Stimulated activated CD4-positive, alpha-beta T cell treated with anti-CD3 and anti-CD28 coated beads, Interleukin-1b, Interleukin-23, amount 100 ng/mL, for 48 hours (primary cell): ENCODE measurements at places on chromosomes 1 and 21.
A peak's percentile ranks its signal among the peaks of the same experiment; 100 is the strongest.

DNA sequence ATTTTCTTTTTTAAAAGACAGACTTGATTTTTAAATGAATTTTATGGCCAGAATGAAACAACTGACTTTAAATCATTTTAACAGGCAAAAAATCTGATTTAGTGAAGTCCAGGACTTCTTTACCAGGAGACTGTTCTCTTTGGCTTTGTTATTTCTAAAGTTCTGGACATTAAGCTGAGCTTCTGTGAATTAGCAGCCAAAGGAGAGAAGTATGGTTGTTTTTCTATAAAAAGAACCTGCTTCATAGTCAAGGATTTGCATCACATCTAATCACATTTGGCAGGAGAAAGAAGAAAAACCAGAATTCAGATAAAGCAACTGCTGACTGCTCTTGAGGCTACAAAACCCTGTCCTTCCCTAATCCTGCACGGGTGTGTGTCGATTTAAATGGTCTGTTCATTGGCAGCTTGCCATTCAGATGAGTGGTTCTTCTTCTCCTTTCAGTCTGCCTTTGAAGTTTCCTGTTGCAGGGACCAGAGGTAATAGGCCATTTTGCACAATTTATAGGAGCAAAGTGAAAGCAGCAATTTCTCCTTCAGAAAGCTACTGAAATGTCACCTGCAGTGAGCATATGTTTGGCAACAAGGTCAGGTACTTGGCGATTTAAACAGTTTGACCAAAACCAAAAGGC is 215.4 kb downstream of the OLFM3 start:
- no peak for DNase-seq

DNA sequence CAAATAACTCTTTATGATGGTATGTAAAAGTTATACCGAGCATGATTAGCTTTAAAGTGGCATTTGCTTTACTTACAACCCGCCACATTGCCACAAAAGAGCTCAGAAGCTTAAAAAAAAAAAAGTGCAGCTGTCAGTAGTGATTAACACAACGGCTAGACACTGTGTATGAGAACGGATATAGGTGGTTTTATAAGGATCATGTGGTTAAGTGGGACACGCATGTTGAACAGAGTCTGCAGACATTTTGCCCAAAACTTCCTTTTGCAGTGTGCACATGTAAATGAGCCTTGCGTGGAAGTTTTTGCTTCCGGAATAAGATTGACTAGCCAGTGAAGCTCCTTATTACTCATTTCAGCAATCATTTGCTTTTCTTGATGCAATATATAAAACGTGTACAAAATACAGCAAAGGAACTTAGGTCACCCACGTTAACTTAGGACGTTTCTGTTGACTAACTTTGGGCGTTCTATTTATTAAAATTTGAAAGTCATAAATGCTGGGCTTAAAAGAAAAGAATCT is 58.7 kb upstream of the RGS1 start:
- DNase-seq = peak; percentile 62

GRCh38 chr1:90074970-90075391 is 80.1 kb downstream of the ZNF326 start:
- DNase-seq = no peak

DNA sequence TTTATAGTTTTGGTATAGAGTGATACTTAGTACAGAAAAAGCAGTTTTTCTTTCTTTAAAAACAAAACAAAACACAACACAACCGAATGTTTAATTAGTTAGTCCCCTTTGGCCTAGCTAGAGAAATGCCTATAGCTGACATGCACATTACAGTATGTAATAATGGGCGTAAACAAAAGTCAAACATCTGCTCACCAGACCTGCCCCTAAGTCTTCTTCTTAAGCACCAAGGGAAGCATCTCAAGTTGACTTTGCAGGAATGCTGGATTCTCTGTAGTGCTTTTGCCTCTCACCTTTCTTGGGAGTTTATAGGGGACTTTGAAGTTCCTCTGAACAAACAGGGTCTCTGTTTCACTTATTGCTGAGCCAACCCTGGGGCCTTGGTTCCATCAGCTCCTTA is 143.7 kb downstream of the TM2D1 start:
- DNase-seq = no peak

DNA sequence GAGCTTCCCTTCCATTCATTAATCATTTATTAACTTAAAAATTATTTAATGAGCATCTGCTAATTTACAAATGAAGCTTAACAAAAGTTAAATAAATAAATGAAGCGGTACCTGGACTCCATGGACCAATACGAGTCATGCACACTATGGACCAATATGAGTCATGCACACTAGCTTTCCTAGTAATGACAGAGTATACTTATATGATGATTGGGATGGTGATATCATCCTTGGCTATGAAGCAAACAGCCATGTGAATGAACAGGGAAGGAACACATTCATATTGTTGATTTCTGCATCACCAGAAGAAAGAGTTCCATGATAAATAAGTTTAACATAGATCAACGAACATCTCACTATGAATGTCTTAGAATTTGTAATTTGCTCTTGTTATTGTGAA is 109.9 kb downstream of the SPAG17 start:
- no peak for DNase-seq

DNA sequence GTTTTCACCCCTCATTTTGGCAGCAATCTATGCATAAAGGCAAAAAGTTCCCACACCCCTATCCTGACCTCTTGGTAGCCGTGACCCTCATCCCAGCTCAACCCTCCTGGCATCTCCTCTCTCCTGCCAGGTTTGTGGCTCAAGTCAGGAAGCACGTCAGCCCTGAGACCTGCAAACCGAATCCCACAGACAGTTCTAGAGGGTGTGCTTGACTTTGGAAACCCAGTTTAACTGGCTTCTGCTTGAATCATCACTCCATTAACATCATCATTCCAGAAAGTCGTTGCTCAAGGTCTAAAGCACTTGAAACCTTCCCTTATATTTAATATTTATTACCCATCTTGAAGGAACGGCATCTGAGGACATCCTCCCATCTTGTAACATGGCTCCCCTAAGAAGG is 133.4 kb upstream of the ERG start:
- no peak for DNase-seq

DNA sequence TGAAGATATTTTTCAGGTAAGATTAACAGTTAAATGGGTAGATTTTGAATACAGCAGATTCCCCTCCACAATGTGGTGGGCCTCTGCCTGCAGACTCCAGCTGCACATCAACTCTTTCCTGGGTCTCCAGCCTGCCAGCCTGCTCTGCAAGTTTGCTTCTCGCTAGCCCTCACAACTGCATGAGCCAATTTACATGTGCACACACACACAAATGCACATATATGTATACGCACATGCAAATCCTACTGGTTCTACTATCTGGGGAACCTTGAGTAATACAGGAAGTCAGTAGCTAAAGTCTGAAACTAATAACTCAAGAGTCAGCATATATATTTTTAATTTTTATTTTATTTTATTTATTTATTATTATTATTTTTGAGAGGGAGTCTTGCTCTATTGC is 34.8 kb upstream of the QSOX1 start:
- no peak for DNase-seq

GRCh38 chr1:61425040-61425439 is 299.9 kb downstream of the TM2D1 start:
- DNase-seq = no peak
